ENCODE measurements at places on chromosomes 12 and 14.

GRCh38 chr14:90512329-90512991, 115.6 kb downstream of the CALM1 start:
- DNase-seq: no peak

DNA sequence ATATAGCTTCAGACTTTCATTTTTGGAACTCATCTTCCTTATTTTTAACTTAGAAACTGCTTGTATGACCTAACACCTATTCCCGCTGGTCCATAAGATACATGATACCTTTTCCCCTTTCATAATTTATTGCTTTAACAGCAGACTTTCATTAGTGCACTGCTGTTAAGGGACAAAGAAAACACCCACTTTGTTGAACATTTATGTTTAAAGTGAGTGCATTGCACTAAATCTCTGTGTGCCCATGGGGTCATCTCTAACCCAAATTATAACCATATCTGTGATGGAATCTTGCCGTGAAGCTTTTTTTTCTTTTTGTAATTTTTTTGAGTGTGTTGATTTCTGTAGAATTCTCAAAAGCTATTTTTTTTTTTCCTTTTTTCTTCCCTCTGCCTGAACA, 261.8 kb downstream of the TMTC2 start:
- no peak for DNase-seq

- DNase-seq: peak; percentile 76
Measured at GRCh38 chr12:49201595-49202295, 12.9 kb upstream of the TUBA1A start.

DNA sequence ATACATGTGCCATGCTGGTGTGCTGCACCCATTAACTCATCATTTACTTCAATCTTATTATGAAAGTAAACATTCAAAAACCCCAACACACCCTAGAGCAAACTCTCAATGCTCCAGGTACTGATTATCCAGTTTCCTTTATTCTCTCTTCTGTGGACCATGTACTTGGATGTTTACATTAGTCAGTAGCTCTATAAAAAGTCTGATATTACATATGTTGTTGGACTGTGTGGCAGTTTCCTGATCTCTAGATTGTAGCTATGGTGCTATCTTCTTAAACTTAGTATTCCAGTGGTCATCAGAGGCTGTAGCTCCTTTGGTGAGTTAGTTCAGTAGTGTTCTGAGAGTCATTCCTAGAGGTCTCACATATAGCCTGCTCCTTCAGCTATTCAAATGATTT, 25.1 kb upstream of the ITGA5 start:
- DNase-seq: no peak

GRCh38 chr14:21048638-21049037, 6.5 kb downstream of the RNASE7 start:
- DNase-seq: no peak

DNA sequence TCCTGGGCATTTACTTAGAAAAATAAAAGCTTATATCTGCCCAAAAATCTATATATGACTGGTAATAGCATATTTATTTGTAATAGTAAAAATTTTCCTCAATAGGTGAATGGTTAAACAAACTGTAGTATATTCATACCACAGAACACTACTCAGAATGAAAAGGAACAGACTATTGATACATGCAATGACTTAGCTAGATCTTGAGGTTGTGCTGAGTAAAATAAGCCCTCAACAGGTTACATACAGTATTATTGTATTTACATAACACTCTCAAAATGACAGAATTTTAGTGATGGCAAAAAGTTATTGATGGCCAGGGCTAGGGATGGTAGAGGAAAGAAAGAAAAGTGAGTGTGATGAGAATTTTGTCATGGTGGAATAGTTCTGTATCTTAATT, 178.4 kb downstream of the BMP4 start:
- DNase-seq: no peak

- DNase-seq: no peak
Measured at GRCh38 chr12:128425666-128426331, 158.8 kb downstream of the TMEM132C start.

DNA sequence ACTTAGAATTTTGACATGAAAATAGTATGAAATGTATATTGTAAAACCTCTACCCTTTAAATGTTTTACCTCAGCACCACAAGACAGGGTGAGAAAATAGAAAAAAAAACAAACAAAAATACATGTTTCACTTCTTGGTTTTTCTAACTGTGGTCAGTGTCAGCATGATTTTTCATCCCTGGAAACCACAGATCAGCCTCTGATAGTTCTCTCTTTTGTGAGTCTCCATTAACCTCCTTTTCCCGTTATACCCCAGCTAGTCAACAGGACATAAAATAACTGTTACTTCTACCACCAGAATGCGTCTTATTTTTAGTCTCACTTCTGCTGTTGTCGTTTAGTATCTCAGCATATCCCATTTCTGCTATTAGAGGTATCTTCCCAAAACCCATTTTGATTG, 48.3 kb upstream of the KCNMB4 start:
- DNase-seq: peak; percentile 6

GRCh38 chr14:54337314-54337713, 59.5 kb upstream of the CDKN3 start:
- DNase-seq: peak; percentile 52

DNA sequence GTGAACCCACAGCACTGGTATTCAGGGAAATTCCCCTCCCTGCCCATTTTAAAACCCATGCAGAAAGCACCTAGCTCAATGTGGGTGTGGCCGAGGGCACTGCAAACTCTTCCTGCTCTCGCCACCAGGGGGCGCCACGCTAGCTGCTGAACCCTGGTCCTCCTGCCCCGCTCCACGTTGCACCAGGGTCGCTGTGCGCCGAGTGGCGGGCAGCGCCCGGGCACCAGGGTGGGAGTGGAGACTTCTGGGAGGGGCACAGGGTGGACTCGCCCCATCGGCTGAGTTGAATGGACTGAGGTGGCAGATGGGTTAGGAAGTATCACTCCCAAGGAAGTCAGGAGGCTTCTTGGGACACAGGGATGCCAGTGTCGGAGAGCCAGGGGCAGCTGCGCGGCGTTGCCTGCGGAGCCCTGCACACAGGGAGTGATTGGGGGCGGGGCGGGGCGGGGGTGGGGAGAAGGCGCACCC, 48.1 kb upstream of the BCL11B start:
- DNase-seq: peak; percentile 54

GRCh38 chr12:81114226-81114625, 36.3 kb downstream of the ACSS3 start:
- no peak for DNase-seq

- no peak for DNase-seq
Measured at GRCh38 chr12:71787580-71787979, 32.9 kb downstream of the RAB21 start.

DNA sequence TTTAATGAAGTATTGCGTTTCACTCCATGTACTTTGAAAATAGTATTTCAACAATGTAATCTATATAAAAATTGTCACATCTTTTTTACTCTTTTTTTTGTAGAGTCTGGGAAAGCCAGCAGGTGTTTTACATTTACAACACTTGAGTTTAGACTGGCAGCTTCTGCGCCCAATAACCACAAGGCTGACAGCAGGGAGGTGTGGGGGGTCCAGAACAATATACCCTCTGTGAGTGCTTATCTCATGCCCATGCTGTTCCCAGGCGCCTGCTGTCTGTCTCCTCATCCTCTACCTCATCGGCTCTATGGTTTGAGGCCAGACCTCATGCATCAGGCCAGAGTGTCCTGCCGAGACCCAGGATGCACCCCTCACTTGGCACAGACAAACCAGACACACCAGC, 24.9 kb downstream of the FBRSL1 start:
- DNase-seq: no peak

DNA sequence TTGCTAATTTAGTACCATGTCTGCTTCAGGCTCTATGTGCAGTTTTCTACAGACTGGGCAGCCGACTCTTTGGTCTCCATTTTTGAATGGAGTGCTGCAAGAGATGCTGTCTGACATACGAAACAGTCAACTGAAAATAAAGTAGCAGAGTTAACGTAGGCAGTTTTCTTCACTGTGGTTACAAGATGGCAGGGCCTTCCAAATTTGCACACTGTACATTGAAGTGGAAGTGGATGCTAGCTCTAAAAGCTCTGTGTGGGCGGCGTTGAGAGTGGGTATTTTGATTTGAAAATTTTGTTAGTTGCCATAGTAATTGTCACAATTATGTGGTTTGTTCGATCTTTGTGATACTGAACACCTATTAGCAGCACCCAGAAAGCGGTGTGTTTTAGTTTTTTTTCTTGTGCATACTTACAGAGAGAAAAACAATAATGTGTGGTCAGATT, 154.9 kb upstream of the ATP2B1 start:
- no peak for DNase-seq

DNA sequence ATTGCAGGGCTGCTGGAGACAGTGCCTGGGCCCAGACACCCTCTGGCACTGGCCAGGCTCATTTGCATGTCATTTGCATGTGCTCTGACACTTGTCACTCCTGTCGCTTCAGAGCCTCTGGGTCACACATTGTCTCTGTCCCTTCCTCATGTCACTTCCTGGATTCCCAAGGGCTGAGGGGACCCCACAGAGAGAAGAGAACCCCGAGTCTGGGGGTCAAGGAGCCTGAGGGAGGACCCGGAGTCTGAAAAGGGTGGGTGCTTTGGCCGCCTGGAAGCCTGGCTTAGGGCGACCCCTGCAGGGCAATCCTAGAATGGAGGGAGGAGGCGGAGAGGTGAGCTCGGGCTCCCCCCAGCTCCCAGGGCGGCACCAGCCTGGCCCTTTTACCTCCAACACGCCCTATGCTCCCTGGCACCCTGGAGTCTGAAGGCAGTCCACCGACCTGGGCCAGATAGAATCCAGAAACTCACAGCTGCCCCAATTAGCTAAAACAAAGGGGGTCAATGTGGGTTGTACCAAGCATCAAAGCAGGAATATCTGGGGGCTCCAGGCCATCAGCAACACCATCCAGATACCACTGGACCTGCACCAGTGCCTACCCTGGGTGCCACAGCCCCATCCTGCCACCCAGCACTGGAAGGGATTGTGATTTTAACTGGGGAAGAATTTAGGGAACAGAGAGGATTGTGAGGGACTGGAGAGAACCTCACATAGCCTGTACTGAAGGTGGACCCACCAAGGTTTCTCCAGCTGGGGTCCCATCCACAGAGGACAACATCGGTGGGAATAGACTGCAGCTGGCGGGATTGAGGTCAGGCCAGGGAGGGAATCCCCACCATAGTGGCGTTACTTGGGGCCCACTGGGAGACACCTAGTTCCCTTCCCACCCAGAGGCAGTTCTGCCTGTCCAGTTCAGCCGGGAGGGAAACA, 21.8 kb upstream of the KRT78 start:
- peak; percentile 79 for DNase-seq

GRCh38 chr14:29906256-29906870, 21.3 kb downstream of the PRKD1 start:
- DNase-seq: peak; percentile 68

DNA sequence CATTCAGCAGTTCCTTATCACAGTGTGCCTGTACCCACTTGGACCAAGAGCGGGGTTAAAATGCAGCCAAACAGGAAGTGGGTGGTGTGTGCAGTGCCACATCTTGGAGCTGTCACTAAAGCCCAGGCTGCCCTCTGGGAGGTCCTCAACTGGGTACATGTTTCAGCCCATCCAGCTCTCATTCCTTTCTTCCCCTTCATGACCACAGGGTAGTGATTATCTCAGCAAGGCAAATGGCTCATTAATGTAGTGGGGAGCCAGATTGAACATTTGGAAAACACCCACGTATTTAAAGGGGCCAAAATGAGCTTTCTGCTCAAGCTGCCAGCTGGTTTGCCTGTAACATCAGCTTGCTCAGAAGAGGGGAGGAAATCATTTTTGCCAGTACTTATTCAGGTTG, 210.8 kb upstream of the BTG1 start:
- DNase-seq: peak; percentile 29

DNA sequence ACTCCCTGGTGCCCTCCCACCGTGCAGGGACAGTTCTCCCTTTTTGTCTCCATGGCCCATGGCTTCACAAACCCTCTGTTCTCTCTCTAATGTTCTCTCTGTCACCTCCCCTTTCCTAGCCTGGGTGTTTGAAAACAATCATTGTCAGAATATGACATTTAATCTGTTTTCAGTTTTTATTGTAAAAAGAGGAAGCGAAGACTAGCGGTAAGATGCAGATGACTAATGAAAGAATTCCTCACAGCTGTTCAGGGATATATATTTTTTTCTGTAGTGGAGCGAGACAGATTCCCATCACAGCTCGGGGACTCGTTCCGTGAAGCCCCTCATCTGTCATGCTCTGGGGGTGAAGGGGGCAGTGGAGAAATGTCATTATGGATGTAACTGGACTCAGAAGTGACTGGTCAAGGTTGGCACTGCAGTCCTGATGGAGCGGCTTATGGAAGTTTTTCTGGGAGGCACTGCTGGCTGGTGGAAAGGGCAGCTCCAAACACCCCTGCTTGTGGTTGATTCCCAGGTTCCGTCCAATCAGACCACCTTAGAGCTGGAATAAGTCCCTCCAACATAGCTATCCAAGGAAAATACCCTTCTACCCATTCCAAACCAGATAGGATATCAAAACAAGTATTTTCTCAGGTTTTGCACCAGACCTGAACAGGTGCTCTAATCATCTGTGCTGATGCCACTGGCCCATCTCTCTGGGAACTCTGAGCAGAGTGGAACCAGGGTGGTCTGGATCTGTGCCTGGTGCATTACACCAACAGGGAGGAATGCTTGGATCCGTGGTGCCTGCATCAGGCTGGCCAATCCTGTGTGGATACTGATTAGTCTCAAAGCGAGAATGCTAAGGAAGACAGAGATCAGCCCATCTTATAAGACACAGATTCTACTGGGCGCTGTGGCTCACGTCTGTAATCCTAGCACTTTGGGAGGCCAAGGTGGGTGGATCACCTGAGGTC, 84.7 kb downstream of the GPATCH2L start:
- DNase-seq: peak; percentile 71

DNA sequence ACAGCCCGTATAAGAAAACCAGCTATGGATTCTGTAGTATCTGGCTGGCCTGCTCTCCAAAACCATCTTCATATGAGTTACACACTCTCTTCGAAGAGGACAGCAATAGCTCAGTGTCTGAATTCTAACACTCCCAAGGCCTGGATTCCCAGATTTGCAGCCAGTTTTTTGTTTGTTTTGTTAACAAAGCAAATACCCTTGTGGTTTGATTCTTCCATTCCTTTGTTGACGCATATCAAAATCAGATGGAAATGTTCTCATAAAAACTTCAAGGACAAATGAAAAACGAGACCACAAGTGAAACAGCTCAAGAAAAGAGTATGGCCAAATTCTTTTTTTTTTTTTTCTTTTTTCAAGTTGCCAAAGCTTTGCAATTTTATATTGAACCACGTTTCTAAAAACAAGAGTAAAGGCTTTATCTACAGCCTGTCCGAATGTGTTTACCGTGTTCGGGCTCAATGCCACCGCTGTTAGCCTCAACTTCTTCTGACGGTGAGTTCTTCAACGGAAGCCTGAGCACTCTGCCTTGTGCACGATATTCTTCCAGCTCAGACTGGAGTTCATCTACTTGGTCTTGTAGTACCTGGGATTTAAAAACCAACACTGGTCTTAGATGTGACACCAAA, 67.5 kb downstream of the NIN start:
- peak; percentile 82 for DNase-seq

GRCh38 chr12:16331998-16332397, 15.4 kb upstream of the MGST1 start:
- DNase-seq: no peak

DNA sequence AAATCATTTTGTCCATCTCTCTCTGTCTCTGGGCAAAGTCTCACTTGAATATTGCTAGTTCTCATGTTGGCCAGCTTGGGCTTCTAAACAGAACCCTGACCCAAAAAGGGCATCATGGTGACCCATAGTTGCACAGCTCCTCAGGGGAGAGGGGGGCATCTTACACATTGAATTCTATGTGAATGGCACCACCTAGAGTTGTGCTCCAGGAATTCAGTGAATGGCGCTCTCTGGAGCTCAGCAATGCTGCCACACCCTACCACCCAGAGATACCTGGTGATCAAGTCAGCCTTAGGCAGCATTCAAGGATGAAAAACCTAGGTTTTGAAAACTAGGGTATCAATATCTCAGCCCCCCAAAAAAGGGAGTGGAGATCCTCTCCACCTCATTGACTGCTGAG, 50.6 kb downstream of the SMUG1 start:
- DNase-seq: no peak
